Liver (tissue), 10 donors: ENCODE measurements at places on chromosomes 5 and 9. TPM values are rescaled to one million over a fixed set of nuclear protein-coding genes. Genes with fewer than 3 reads are reported as not detected.

- H3K36me3 ChIP-seq, result peaks cover 19% of the 10 kb centered on the region
- no peaks in the 10 kb centered on the region for H3K27me3 ChIP-seq
- no peak overlapping the region for H3K27ac ChIP-seq
- no peak for DNase-seq
- H3K4me1 ChIP-seq, result peaks cover 5% of the 10 kb centered on the region
Observed at GRCh38 chr9:128343855-128344254, 3.5 kb downstream of the SLC27A4 start.

DNA sequence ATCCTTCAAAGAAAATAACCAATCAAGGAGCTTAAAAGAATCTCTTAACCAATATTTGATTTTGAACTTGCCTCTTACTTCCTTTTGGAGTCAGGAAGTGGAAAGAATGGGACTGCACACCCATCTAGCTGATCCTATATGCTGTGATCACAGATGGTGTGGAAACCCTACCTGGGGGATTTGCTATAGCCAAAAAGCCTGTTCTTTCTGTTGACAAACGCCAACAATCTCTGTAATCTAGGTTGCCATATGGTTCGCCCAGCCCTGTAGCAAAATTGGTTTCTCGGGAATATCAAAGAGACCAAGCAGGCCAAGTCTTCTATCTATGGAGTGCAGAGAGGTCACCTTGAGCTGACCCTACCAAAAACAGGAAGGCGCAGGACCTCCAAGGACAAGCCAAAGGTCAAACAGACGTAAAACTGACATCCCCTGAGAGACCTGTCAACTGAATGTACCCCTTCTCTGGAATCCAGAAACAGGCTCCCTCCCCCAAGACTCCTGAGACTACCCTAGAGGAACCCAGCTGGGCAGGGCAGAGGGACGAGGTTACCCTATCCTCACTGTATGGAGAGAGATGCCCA is 19.4 kb downstream of the NRG2 start:
- no peaks in the 10 kb centered on the region for H3K27me3 ChIP-seq
- H3K36me3 ChIP-seq, result no peaks in the 10 kb centered on the region
- no peak overlapping the region for H3K27ac ChIP-seq
- no peaks in the 10 kb centered on the region for H3K4me1 ChIP-seq
- no peak overlapping the region for H3K4me3 ChIP-seq
- no peak for DNase-seq

The RUSC2 gene
- total RNA-seq, result 6.3 TPM

The LCN9 gene
- total RNA-seq, result not detected

DNA sequence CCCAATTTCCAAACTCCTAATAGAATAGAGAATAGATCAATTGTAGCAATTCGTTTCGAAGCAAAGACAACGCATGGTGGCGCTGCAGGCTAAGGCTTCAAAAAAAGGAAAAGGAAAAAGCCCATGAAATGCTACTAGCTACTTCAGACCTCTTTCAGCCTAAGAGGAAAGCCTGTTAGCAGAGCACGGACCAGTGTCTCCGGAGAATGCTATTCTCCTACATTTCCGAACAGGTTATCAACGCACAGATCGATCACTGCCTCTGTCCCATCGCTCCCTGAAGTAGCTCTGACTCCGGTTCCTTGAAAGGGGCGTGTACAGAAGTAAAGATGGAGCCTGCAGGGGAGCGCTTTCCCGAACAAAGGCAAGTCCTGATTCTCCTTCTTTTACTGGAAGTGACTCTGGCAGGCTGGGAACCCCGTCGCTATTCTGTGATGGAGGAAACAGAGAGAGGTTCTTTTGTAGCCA is at the start of gene PCDHB15:
PCDHB15 (plus strand) TSS at position 146 of the 468 bp plus-strand sequence; CDS start at position 330, 184 bp downstream.
- peak within 1 kb of the TSS; percentile 45 for H3K4me3 ChIP-seq
- no peak within 1 kb of the TSS for H3K27ac ChIP-seq
- no peaks in the 10 kb centered on the region for H3K4me1 ChIP-seq
- DNase-seq, result no peak
- no peaks in the 10 kb centered on the region for H3K36me3 ChIP-seq

DNA sequence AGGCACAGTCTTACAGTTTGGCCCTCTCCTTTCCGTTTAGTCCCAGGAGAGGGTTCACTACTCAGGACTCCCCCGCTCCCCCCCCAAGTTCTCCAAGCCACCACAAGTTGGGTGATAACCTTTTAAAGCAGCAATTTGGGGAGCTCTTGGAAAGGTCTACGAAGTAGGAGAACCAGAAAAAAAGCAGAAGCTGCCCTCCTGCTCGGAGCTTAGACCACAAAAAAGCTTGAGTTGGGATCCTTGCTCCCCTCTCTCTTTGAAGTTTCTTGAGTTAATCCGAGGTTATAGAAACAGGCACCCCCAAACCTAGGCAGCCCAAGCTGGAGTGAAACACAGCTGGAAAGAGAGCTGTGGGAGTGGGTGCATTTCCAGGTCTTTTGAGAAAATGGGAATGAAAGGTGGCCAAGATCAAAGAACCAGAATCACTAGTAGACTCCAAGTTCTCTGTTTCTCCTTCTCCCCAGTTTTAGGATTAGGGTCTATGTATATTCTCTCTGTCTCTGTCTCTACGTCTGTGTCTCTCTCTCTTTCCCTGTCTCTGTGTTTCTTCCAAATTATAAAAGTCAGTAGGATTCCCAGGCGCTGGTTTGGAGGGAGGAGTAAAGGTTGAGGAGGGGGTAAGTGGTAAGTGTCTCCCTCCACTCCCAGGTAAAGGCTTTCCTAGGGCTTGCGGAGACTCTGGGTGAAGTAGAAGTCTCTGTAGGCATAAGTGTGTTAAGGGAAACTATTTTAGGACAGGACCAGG is 2.8 kb downstream of the LHX2 start:
- peaks cover 28% of the 10 kb centered on the region for H3K4me1 ChIP-seq
- no peak overlapping the region for H3K27ac ChIP-seq
- no peak for DNase-seq

DNA sequence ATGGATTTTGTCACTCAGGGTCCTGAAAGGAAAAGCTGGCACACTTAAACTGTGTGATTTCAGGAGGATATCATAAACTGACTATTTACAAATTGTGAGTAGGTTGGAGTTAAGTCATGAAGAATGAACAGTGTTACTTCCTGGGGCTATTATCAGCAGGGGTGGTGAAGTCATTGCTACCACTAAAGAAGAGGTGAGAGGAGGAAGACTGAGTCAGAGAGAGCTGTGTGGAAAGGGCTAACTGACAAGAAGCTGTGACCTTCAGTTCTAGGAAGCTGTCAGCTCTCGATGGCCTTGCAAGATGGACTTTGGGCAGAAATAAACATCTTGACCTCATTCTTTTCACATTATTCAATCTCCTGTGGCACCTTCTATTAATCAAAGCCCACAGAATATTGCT is 72.3 kb upstream of the STARD4 start:
- no peak overlapping the region for H3K4me3 ChIP-seq
- no peaks in the 10 kb centered on the region for H3K27me3 ChIP-seq
- no peak overlapping the region for H3K27ac ChIP-seq
- H3K36me3 ChIP-seq, result no peaks in the 10 kb centered on the region
- DNase-seq, result no peak
- H3K4me1 ChIP-seq, result no peaks in the 10 kb centered on the region

- H3K4me3 ChIP-seq, result no peak overlapping the region
- H3K4me1 ChIP-seq, result peaks cover 3% of the 10 kb centered on the region
- DNase-seq, result no peak
- no peak overlapping the region for H3K27ac ChIP-seq
- H3K27me3 ChIP-seq, result no peaks in the 10 kb centered on the region
Observed at GRCh38 chr9:70046274-70047070, 2.8 kb downstream of the MAMDC2 start.

DNA sequence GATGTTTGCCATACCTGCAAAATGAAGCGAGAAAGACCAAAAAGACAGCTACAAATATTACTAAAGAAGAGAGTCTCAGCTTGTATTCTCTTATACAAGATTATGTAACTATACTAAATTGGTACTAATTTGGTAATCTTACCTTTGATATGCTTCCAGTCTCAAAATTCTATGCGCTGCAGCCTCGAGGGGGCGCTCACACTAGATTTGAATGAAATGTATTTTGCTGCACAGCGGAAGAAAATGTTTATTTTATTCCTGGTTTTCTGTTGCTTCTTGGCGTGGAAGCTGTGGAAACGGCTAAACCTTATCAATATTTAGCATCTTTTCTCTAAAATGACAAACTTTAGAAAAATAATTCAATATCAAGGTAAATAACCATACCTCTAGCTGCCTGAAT is 267.0 kb upstream of the NUDT12 start:
- H3K27ac ChIP-seq, result no peak overlapping the region
- no peak overlapping the region for H3K4me3 ChIP-seq
- no peaks in the 10 kb centered on the region for H3K4me1 ChIP-seq
- no peak for DNase-seq

- H3K27me3 ChIP-seq, result no peaks in the 10 kb centered on the region
- H3K36me3 ChIP-seq, result no peaks in the 10 kb centered on the region
- H3K27ac ChIP-seq, result no peak overlapping the region
- no peaks in the 10 kb centered on the region for H3K4me1 ChIP-seq
Observed at GRCh38 chr5:144203750-144204596, 33.3 kb downstream of the KCTD16 start.
